ENCODE measurements at places on chromosomes 7 and 10.

GRCh38 chr7:79055722-79056415, 397.6 kb downstream of the MAGI2 start:
- DNase-seq: no peak

DNA sequence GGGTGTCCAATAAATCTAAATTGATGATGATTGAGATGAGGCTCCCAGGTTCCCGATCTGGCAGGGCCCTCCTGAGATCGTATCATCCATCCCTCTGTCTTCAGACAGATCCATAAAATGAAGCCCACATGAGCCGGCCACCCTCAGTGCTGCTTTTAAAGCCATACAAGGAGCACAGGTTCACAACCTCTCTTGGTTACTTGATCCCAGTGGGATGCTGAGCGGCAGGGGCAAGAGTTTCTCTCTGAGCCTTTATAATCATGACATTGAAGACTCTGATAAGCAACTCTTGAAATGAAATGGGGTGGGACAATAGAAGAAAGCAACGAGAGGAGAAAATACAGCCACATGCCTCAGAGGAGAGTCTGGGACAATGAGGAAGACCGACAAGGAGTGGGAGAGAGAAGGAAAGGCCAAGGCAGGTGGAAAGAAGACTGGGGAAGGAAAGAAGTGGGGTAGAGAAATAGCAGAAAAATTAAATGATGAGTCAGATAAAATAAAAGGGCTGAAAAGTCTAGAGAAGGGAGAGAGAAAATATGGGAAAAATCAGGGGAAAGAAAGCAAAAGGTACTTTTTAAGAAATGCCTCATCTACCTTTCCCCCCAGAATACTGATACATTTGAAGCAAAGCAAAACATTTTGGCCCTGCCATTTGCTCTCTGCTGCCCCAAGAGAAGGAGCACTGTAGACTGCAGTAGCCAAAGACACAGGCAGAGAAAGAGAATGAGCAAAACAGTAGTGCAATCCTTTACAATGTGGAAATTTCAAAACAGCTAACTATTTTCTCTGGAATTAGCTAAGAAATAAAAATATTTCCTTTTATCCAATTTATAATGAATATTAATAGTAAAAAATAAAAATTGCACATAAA, 14.6 kb downstream of the GBX1 start:
- no peak for DNase-seq

- no peak for DNase-seq
Measured at GRCh38 chr7:149145031-149145845, 2.0 kb upstream of the ZNF398 start.

- no peak for DNase-seq
Measured at GRCh38 chr7:120303105-120303504, 30.1 kb downstream of the KCND2 start.

GRCh38 chr10:124152139-124153022, 59.0 kb upstream of the CHST15 start:
- no peak for DNase-seq

DNA sequence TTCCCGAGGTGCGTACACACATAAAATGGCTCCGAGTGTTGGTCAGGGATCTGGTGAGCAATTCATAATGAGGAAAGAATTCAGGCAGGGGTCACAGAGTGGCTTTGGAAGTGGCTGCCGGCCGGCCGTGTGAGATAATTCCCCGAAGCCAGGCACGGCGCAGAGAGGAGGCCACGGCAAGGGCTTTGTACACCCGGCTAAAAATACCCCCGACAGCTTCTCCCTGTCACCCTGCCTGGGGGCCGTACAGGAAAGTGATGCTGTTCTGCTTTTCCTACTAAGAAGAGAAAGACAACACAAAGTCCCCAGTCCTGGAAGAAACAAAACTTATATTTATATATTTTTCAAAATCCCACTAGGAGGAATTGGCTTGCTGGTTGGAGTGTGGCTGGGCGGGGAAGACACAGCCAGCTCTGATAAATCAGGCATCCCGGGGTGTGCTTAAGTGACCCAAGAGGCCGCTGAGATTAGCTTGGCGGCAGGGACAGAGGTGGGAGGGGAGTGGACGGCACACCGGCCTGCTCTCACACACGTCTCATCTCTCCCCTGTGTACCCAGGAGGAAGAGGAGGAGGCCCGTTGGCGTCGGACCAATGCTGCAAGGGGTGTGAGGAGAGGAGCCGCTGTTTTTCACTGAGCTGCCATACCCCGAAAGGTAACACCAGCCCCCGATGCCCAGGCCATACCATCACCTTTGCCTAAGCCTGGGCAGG, 70.5 kb downstream of the ZMIZ1 start:
- no peak for DNase-seq

GRCh38 chr7:82164410-82164809, 279.2 kb downstream of the CACNA2D1 start:
- DNase-seq: no peak

GRCh38 chr10:110784198-110784597, 87.5 kb upstream of the PDCD4 start:
- no peak for DNase-seq

- DNase-seq: no peak
Measured at GRCh38 chr7:154171422-154171821, 119.2 kb downstream of the DPP6 start.
